ENCODE measurements at places on chromosomes 16 and 17. TPM values are rescaled to one million over a fixed set of nuclear protein-coding genes. Genes with fewer than 3 reads are reported as not detected.

DNA sequence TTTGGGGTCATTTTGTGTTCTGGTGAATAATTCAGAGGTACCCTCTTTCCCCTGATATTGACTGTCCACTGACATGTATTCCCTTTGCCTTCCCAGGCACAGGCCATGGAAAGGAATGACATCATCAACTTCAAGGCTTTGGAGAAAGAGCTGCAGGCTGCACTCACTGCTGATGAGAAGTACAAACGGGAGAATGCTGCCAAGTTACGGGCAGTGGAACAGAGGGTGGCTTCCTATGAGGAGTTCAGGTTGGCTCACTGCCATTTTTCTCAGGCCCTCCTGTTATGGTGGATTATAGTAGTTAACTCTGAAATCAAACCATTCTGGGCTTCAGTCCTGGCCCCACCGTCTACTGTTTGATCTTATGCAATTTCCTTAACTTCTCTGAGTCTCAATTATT lies 1.6 kb upstream of the EFTUD2 start:
- peak; percentile 79 for DNase-seq

Gene FBXL16
- not detected for total RNA-seq

DNA sequence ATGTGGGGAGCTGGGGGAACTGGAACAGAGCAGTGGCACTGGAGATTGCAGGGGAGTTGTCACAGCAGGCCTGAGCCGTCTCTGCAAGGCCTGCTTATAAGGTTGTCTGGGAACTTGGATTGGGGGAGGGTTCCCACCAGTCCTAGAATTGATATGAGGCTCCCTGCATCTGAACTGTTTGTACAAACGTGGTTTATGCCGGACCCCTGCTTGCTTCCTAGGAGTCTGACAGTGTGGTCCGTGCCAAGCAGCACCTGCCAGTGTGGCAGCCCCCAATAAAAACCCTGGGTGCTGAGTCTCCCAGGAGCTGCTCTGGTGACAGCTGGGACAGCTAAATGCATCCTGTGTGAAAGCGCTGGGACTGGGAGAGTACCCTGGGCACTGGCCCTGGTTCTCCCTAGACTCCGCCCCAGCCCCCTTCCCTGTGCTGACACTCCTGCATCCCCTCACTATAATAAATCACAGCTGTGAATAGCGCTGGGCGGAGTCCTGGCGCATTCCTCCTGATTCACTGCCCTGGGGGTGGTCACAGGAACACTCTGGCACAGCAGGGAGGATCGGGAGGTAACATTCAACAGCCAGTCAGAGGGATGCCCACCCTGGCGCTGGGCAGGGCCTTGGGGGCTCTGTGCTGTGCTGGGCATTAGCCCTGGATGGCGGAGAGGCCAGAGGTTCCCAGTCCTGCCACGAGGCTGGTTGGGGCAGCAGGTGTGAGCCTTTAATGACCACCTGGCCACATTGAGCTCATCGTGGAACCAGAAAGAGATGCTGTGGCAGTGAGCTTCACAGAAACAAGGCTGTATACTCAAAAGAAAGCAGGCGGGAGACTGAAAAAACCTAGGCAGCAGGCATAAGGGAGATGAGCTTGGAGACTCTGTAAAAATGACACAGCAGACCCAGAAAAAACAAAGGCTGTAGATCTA lies 45.6 kb downstream of the RMI2 start:
- DNase-seq = no peak

- DNase-seq = no peak
Measured at GRCh38 chr16:1477033-1477432, 2.2 kb upstream of the CLCN7 start.

GRCh38 chr16:1902547-1903219 lies 15.5 kb downstream of the HS3ST6 start:
- no peak for DNase-seq

DNA sequence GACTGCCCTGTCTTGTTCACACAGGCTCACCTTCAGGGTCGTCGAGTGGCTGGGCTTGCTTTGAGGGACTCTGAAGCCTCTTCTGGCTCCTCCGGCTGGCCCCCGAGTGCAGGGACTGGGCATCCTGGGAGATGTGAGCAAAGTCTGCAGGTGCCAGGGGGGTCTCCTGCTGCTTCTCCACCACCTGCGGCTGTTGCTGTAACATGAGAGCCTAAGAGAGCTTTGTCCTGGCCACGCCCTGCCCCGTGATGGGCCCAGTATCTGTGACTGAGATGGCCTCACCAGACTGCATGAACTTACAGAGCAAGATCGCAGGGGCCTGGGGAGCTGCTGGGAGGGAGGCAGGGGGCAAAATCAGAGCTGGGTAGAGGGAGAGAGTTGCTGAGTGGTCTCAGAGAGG lies 12.5 kb downstream of the ERN2 start:
- peak; percentile 37 for DNase-seq

DNA sequence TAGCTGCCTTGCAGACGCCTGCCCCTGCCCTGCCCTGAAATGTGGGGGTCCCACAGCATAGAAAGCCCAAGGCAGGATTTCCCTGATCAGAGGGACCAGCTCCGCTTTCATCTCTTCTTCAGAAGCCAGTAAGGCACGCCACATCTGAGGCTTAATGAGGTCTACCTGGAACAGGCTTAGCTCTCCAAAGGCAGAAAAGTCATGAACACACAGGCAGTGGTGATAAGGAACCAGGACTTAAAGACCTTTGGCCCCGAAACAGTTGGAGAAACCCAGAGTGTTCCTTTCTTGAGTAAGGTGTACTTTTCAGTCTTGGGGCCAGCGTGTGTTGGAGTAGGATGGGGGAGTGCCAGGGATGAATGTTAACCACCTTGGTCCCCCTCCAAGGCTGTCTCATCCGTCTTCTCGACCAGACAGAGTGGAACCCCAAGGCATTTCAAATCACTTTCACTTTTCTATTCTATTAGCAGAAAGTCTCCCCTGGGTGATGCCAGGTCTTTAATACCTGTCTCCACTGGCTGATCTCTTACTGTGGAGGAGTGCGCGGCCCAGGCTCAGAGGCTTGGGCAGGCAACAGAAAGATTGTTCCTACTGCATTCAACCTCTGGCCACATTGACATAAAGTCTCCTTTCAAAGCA lies 43.9 kb downstream of the TMEM186 start:
- peak; percentile 38 for DNase-seq

DNA sequence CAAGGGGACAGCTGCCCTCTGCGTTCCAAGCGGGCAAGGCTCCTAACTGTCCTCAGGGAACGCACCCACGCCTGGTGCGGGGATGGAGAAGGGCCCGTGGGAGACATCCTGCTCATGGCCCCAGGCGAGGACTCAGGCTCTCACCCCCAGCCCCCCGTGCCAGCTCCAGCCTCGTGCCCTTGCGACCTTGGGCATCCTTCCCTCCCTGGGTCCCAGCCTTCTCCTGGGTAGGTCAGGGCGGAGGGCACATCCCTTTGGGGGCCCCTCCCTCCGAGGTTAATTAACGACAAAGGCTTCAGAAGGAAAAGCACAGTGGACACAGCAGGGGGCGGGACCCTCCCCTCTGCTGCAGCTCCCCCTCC lies 3.0 kb downstream of the PGAP6 start:
- no peak for DNase-seq

Gene TNFRSF12A
- total RNA-seq = 134 TPM

DNA sequence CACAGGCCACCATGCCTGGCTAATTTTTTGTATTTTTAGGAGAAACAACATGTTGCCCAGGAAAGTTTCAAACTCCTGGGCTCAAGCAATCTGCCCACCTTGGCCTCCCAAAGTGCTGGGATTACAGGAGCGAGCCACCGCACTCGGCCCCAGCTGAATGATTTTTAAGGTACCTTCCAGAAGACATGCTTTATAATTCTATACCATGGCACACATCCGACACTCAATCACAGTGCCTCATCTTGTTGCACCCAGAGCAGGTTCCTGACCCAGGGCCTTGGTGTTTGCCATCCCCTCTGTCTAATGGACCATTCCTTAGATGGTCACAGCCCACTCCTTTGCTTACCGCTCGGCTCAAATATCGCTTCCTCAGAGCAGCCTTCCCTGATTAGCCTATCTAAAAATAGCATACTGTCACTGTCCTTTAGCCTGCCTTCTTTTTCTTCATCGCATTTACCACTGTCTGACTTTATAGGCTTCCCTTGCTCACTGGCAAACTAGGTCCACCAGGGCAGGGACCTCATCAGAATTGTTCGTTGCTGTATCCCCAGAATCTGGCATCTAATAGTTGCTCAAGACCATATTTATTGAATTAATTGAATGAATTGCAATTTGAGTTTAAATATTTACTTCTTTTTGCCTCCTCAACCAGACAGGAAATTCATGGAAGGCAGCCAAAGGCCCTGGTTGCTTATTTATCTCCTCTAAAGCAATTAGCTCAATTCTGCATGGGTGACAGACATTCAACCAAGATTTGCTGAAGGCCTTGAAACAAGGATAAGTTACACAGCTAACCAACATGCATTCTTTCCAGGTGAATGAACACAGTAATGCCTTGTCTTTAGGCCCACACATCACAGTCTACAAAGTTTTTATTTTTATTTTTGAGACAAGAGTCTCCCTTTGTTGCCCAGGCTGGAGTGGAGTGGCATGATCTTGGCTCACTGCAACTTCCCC lies 6.3 kb upstream of the TENT4B start:
- DNase-seq = peak; percentile 47

DNA sequence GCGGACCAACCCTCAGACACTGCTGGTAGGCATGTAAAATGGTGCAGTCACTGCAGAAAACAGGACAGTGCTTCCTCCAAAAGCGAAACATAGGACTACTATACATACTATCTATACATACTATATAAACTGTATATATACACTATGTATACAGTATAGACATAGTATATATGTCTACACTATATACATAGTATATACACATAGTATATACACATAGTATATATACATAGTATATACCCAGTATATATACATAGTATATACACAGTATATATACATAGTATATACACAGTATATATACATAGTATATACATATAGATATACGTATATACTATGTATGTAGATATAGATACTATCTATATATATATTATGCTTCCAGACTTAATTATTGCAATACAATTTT lies 6.4 kb upstream of the USP36 start:
- DNase-seq = no peak

DNA sequence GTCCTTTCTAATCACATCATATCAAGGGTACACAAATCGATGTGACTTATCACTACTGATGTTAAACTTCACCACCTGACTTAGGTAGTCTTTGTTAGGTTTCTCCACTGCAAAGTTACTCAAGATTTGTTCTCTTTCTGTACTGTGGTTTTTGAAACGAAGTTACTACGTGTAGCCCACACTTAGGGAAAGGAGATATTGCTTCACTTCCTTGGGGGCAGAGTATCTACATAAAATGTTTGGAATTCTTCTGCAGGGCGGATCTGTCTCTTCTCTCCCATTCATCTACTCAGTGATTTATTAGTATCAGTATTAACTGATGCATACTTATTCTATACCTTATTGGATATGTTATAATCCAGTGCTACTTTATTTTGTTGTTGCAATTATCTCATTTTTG lies 403.6 kb upstream of the MON1B start:
- no peak for DNase-seq

DNA sequence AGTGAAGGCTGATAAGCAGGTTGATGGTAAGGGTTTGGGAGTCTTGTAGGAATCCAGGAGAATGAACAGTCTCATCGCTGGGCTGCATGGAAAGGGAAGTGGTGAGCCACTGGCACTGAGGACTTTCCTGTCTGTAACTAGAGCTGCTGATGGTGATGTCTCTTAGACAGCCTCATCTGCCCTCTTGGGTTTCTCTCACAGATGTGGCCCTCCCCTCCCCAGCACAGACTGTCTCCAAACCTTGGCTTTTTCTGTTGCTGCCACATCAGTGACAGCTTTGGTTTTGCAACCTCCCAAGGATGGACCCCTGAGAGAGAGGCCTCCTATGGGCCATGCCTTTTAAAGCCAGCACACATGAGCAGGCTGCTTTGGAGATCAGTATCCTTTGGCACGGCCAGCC lies 16.9 kb downstream of the PLCG2 start:
- DNase-seq = no peak

DNA sequence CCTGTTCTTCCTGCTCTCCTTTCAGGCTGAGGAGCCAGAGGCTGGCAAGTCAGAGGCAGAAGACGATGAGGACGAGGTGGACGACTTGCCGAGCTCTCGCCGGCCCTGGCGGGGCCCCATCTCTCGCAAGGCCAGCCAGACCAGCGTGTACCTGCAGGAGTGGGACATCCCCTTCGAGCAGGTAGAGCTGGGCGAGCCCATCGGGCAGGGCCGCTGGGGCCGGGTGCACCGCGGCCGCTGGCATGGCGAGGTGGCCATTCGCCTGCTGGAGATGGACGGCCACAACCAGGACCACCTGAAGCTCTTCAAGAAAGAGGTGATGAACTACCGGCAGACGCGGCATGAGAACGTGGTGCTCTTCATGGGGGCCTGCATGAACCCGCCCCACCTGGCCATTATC lies 25.6 kb upstream of the LGALS9 start:
- DNase-seq = no peak

- no peak for DNase-seq
Measured at GRCh38 chr16:17936766-17937402, 399.7 kb downstream of the NPIPA8 start.

Gene IL21R
- 0.73 TPM for total RNA-seq

Gene FNDC8
- not detected for total RNA-seq

DNA sequence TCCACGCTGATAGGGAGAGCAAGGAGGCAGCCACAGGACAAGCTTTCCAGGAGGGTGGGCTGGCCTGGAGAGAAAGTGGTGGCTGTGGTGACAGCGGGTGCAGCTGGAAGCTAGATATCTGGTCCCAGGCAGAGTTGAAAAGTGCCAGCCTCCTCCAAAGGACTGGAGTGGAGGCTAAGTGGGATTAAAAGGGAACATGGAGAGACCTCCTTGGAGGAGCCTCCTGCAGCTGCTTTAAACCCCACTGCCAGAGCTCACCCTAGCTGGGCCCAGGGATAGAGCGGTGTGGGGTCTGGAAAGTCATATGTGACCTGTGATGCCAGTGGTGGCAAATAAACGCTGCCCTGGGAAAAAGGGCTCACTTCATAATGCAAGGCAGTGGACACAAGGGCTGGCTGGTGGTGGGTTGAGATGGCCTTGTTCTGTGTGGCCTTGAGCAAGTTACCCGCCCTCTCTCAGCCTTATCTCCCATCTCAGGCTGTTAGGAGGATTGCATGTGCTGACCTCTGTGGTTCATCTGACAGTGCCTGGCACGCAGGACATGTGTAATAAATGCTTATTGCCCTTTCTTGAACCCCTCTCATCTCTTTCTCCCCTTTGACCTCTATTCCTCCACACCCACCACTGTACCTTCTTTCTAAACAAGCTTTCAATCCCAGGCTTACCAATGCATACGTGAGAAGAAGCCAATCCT lies 61.0 kb upstream of the LGALS9 start:
- no peak for DNase-seq

Gene TBC1D3D
- total RNA-seq = not detected

- DNase-seq = no peak
Measured at GRCh38 chr17:3690094-3690715, 5.8 kb downstream of the P2RX5 start.
